Thyroid gland (tissue), 4 donors: ENCODE measurements at places on chromosomes 7 and 10. TPM values are rescaled to one million over a fixed set of nuclear protein-coding genes. Genes with fewer than 3 reads are reported as not detected.
A peak's percentile ranks its signal among the peaks of the same experiment; 100 is the strongest.

The SLC16A12 gene
- total RNA-seq: 137 TPM

The MRC1 gene
- 47.6 TPM for total RNA-seq

The PDE1C gene
- total RNA-seq: 4.0 TPM

- no peak overlapping the region for H3K4me3 ChIP-seq
- no peak for DNase-seq
- H3K27ac ChIP-seq: peak overlapping the region; percentile 68
These were observed 88.6 kb upstream of the PFKP start for GRCh38 chr10:2978574-2979273.
